Aorta (tissue), 5 donors: ENCODE measurements at places on chromosomes 13 and 19. TPM values are rescaled to one million over a fixed set of nuclear protein-coding genes. Genes with fewer than 3 reads are reported as not detected.

- H3K27me3 ChIP-seq = no peaks in the 10 kb centered on the region
- no peak overlapping the region for H3K4me3 ChIP-seq
- H3K27ac ChIP-seq = no peak overlapping the region
- H3K4me1 ChIP-seq = no peaks in the 10 kb centered on the region
- no peaks in the 10 kb centered on the region for H3K36me3 ChIP-seq
- no peak for DNase-seq
Measured at GRCh38 chr13:83007226-83007625, 875.0 kb downstream of the SLITRK1 start.

DNA sequence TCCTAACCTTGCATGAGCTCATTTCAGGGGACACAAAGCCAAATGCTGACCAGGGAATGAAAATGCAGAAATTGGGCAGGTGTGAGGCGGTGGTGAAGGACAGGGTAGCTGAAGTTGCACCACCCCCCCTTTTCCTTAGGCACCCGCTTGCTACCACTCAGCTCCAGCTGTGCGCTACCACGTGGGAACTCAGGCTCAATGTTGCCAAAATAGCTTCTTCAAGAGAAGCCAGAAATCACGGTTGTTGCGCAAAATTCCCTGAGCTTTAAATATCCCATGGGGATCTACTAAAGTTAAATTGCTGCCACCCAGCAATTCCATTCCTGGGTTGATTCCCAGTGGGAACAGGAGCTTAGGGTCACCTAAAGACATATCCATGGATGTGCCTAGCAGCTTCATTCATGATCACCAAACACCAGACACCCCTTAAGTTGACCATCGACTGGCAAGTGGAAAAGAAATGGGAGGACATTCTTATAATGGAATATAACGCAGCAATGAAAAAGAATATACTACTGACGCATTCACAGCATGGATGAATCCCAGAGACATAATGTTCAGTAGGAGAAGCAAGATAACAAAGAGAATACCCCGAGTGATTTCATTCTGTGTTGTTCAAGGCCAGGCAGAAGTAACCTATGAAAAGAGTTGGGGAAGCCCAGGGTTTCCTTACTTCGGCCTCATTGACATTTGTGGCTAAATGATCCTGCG, 12.8 kb upstream of the ADGRL1 start:
- H3K27ac ChIP-seq = no peak overlapping the region
- no peaks in the 10 kb centered on the region for H3K4me1 ChIP-seq
- no peaks in the 10 kb centered on the region for H3K36me3 ChIP-seq

Gene CACNG8
- 0.23 TPM for total RNA-seq

DNA sequence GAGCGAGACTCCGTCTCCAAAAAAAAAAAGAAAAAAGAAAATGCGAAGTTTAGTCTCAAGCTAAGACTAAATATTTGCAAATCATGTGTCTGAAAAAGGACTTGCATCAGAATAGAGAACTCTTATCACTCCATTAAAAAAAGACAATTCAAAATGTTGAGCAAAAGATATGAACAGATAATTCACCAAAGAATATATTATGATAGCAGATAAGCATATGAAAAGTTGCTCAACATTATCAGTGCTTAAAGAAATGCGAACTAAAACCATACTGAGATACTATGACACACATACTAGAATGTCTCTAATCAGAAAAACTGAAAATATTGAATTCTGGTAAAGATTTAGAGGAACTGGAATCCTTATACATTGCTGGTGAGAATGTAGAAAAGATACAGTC, 38.7 kb upstream of the SACS start:
- no peaks in the 10 kb centered on the region for H3K36me3 ChIP-seq
- no peak for DNase-seq
- H3K27me3 ChIP-seq = no peaks in the 10 kb centered on the region
- H3K4me1 ChIP-seq = no peaks in the 10 kb centered on the region

- H3K27ac ChIP-seq = no peak overlapping the region
- no peaks in the 10 kb centered on the region for H3K4me1 ChIP-seq
- no peaks in the 10 kb centered on the region for H3K36me3 ChIP-seq
- H3K4me3 ChIP-seq = no peak overlapping the region
- no peaks in the 10 kb centered on the region for H3K27me3 ChIP-seq
- DNase-seq = no peak
Measured at GRCh38 chr13:38301236-38301635, 48.4 kb upstream of the UFM1 start.

DNA sequence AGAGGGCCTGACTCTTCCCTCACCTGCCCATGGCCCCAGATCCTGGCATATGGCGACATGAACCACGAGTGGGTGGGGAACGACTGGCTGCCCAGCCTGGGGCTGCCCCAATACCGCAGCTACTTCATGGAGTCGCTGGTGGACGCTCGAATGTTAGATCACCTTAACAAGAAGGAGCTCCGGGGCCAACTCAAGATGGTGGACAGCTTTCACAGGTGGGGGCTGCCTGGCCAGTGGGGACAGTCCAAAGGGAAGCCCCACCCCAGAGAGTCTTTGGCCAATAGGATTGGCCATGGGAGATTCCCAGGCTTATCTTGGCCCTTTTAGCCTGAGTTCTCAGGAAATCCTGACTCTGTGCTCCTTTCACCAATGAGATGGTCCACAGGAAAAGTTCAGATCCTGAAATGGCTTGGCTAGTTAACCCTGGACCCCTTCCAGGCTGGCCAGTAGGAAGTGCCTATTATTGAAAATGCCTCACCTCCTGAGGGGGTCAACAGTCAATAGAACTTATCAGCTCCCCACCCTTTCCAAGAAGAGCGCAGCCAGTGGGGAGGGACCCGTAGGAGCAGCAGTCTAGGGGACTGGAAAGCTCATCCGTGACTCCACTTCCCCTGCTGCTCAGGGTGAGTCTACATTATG, 7.0 kb downstream of the HRC start:
- no peaks in the 10 kb centered on the region for H3K27me3 ChIP-seq
- H3K4me1 ChIP-seq = no peaks in the 10 kb centered on the region
- DNase-seq = no peak
- no peaks in the 10 kb centered on the region for H3K36me3 ChIP-seq

- no peaks in the 10 kb centered on the region for H3K4me1 ChIP-seq
- no peaks in the 10 kb centered on the region for H3K36me3 ChIP-seq
- no peak for DNase-seq
- no peaks in the 10 kb centered on the region for H3K27me3 ChIP-seq
- H3K4me3 ChIP-seq = no peak overlapping the region
- no peak overlapping the region for H3K27ac ChIP-seq
Measured at GRCh38 chr13:25143706-25144105, 28.4 kb downstream of the AMER2 start.

Gene TYROBP
- 98.9 TPM for total RNA-seq

- H3K4me3 ChIP-seq = no peak overlapping the region
- DNase-seq = no peak
- no peak overlapping the region for H3K27ac ChIP-seq
- no peaks in the 10 kb centered on the region for H3K27me3 ChIP-seq
- H3K4me1 ChIP-seq = no peaks in the 10 kb centered on the region
Measured at GRCh38 chr13:22262001-22262885, 591.4 kb downstream of the FGF9 start.

- H3K36me3 ChIP-seq = no peaks in the 10 kb centered on the region
- no peak overlapping the region for H3K4me3 ChIP-seq
- H3K4me1 ChIP-seq = no peaks in the 10 kb centered on the region
- DNase-seq = no peak
Measured at GRCh38 chr13:91792054-91792453, 393.6 kb downstream of the GPC5 start.

- no peak overlapping the region for H3K4me3 ChIP-seq
- no peaks in the 10 kb centered on the region for H3K27me3 ChIP-seq
- H3K36me3 ChIP-seq = no peaks in the 10 kb centered on the region
- no peak for DNase-seq
- no peaks in the 10 kb centered on the region for H3K4me1 ChIP-seq
- no peak overlapping the region for H3K27ac ChIP-seq
Measured at GRCh38 chr19:33504058-33504444, 17.5 kb downstream of the PEPD start.

DNA sequence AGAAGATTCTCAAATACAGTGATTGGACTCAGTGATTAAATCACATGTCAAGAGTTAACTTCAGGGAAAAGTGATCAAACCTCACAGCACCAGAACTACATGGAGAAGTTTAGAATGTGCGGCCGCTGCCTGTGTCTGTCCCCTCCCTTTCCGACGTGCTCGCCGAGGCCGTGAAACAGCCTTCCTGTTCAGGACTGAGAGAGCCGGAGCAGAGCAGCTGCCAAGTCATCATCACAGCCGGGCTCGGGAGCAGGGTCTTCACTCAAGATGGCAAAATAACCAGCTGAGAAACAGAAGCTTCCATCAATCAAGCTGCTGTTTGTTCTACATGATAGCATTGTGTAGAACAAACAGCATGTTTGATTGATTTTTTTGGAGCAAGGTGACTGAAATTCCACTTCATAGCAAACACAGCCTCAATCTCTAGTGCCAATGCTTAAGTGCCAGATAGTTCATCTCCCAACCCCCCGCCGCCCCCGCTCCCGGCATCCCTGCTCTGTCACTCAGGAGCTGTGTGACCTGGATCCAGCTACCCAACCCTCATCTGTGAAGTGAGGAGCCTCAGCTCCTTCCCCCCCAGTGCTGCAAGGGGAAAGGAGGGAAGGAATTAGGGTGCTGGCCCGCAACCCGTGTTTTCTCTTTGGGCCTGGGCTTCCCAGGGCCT, 70.6 kb downstream of the HSPH1 start:
- no peak for DNase-seq
- no peaks in the 10 kb centered on the region for H3K36me3 ChIP-seq
- no peak overlapping the region for H3K4me3 ChIP-seq

- H3K27ac ChIP-seq = no peak overlapping the region
- H3K36me3 ChIP-seq = no peaks in the 10 kb centered on the region
- no peaks in the 10 kb centered on the region for H3K27me3 ChIP-seq
- no peak overlapping the region for H3K4me3 ChIP-seq
- DNase-seq = no peak
- H3K4me1 ChIP-seq = peaks cover 2% of the 10 kb centered on the region
Measured at GRCh38 chr13:48526286-48526685, 6.6 kb downstream of the RCBTB2 start.

GRCh38 chr13:33090755-33091414, 74.7 kb downstream of the KL start:
- no peaks in the 10 kb centered on the region for H3K36me3 ChIP-seq
- DNase-seq = no peak
- no peak overlapping the region for H3K4me3 ChIP-seq
- H3K4me1 ChIP-seq = no peaks in the 10 kb centered on the region

- no peak overlapping the region for H3K4me3 ChIP-seq
- H3K27ac ChIP-seq = no peak overlapping the region
- DNase-seq = no peak
- H3K27me3 ChIP-seq = no peaks in the 10 kb centered on the region
- H3K4me1 ChIP-seq = peaks cover 3% of the 10 kb centered on the region
Measured at GRCh38 chr19:45881082-45881908, 4.6 kb downstream of the IRF2BP1 start.

DNA sequence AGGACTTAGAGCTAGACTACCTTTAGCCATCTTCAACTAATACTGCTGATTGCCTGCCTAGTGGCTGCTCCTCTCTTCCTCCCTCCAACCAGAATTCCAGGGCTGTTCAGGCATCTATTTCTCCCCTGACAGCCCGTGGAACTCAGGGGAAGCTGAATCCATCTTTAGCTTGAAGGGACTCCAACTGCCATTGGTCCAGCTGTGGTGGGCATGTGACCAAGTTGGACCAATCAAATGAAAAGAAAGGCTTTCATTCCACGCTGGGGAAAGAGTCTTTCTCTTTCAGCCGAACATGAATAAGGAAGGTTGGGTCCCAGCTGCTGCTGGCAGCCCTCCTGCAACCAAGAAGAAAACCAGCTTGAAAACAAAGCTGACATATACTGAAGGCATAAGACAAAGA, 168.5 kb upstream of the OBI1 start:
- no peak overlapping the region for H3K4me3 ChIP-seq
- DNase-seq = no peak
- H3K4me1 ChIP-seq = no peaks in the 10 kb centered on the region

DNA sequence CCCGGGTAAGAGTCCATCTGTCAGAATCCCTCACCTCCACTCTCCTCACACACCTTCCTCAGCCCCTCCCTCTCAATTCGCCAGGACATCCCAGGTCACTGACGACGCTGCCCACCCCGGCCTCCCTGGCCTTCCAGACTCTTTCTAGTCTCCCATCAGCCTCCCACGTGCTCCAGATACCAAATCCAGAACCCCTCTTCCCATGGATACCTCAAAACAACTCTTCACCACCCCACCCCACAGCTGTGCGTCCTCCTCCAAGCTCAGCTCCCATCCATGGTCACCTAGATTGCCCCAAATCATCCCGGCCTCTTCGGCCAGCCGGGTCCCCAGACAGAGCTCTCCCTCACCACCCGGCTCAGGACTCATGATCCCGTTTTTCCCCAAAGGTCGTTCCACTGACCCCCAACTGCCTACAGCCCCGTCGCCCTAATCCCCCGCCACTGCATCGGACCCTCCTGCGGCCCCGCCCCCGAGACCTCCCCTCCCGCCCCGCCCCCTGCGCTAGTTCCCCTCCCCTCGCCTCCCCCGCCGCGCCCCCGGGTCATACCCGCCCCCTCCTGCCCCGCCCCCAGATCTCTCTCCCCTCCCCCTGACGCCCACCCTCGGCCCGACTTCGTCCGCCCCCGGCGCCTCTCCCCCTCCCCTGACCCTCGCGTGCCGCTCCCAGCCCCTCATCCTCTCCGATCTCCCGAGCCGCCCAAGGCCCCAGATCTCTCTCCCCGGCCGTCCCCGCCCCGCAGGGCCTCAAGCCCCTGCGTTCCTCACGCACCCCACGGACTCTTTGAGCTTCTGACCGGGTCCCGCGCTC, 546 bp downstream of the UBXN6 start:
- H3K4me1 ChIP-seq = no peaks in the 10 kb centered on the region
- H3K27ac ChIP-seq = no peak overlapping the region
- peak; percentile 72 for DNase-seq

Gene ZNF28
- 14.0 TPM for total RNA-seq

DNA sequence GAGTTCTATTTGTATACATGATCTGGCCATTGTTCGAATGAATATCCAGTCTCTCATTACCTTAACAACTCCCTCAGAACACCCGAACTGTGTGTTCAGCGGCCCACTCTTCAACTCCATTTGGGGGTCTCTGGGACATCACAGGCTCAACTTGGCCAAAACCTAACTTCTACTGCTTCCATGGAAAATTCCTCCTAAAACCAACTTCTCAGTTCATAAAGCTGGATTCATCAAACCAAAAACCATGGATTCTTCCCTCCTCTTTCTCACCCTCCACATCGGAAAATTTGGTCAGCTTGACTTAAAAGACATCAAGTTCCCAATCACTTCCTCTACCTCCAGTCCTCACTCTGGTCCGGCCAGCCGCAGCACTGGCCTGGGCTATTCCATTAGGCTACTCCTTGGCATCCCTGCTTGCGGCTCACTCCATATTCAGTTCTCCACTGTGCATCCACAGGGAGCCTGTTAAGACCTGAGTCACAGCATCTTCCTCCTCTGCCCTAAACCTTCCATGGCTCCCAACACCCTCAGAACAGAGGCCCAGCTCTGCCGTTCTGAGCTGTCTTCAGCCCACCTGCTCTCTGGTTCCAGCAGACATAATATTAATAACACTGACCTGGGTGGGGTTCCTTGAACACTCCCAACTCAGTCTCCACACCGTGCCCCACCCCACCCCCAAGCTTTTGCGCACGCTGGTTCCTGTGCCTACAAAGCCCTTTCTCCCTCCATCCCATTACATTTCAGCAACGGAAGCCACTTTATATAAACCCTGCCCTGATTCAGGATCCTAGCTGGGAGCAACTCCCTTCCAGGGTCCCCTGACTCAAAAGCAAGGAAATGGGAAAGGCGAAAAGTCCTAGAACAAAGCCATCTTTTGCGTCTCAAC, 1.1 kb downstream of the ZNF792 start:
- H3K27me3 ChIP-seq = no peaks in the 10 kb centered on the region
- no peak overlapping the region for H3K27ac ChIP-seq
- no peak for DNase-seq
- H3K4me1 ChIP-seq = peaks cover 3% of the 10 kb centered on the region
- H3K4me3 ChIP-seq = peak overlapping the region; percentile 95

Gene ATP8A2
- 0.24 TPM for total RNA-seq
